IMR-90 (cell line): ENCODE measurements at places on chromosomes 13 and 19.
A peak's percentile ranks its signal among the peaks of the same experiment; 100 is the strongest.

- H3K27me3 ChIP-seq, result no peaks in the 10 kb centered on the region
- peaks cover 3% of the 10 kb centered on the region; the same call in 1 of the 2 replicates for H3K36me3 ChIP-seq
- H3K4me1 ChIP-seq, result peaks cover 10% of the 10 kb centered on the region
- H3K4me3 ChIP-seq, result no peak overlapping the region
- DNase-seq, result peak; percentile 83
Measured at GRCh38 chr19:45809643-45810159, 5.4 kb downstream of the RSPH6A start.

DNA sequence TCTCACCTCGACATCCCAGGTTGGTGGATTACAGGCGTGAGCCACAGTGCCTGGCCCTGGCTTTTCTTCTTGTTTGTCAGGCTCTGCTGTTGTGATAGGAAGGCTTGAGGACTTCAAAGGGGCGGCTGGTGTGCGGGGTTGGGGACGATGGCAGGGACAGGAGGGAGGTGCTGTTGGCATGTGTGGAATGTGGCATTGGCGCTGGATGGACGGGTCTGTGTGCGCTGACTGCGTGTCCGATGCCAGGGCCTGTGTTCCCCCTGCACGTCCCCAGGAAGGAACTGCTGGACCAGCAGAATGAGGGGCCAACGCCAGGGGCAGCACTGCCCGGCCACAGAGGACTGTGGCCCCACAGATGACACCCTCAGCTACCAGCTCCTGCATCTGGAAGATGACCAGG is 12.7 kb upstream of the PTBP1 start:
- peaks cover 15% of the 10 kb centered on the region for H3K4me1 ChIP-seq
- no peak overlapping the region for H3K4me3 ChIP-seq
- no peaks in the 10 kb centered on the region for H3K36me3 ChIP-seq

DNA sequence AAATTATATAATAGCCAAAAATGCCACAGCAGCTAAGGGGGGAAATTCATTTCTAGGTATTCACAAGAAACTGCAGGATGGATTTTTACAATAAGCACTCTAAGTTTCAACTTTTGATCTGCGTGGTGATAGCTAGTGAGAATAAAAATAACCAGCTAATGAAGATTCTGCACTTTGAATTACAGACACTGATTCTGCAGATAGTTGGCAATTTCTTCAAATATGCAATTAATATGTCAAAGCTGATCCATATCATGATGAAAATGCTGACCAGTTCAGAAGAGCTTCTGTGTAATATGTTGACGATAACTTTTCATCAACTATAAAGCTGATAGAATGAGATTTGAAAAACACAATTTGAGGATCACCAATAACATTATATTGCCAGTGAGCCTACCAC is 1272.9 kb downstream of the EFNB2 start:
- no peak overlapping the region for H3K4me3 ChIP-seq
- no peak for DNase-seq
- no peaks in the 10 kb centered on the region for H3K27me3 ChIP-seq

DNA sequence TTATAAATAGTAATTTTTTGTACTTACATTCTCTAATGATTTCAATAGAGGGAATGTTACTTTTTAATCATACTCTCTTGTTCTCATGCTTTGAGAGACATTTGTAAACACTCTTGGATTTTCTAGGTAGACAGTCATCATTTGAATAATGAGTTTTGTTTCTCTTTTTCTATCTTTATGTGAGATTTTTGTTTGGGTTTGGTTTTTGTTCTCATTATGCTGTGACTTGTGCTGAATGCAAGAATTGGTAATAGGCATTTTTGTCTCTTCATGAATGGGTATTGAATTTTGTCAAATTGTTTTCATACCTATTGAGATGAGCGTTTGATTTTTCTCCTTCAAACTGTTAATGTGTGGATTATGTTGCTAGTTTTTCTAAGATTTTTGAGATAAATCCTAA is 56.8 kb upstream of the GPR183 start:
- no peak overlapping the region for H3K4me3 ChIP-seq
- no peaks in the 10 kb centered on the region for H3K27me3 ChIP-seq
- H3K4me1 ChIP-seq, result peaks cover 2% of the 10 kb centered on the region; the same call in 1 of the 2 replicates
- peaks cover 5% of the 10 kb centered on the region for H3K36me3 ChIP-seq
- DNase-seq, result no peak

DNA sequence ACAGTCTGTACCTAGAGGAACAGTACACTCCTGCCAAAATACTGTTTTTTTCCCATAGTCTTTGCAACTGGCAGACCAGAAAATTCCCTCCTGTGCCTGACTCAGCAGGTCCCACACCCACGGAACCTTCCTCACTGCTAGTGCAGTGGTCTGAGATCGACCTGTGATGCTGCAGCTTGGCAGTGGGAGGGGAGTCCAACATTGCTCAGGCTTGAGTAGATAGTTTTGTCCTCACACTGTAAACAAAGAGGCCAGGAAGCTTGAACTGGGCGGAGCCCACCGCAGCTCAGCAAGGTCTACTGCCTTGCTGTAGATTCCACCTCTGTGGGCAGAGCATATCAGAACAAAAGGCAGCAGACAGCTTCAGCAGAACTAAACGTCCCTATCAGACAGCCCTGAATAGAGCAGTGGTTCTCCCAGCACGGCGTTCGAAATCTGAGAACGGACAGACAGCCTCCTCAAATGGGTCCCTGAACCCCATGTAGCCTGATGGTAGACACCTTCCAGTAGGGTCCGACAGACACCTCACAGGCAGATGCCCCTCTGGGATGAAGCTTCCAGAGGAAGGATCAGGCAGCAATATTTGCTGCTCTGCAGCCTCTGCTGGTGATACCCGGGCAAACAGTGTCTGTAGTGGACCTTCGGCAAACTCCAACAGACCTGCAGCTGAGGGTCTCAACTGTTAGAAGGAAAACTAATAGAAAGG is 92.7 kb downstream of the SUCLA2 start:
- H3K27me3 ChIP-seq, result no peaks in the 10 kb centered on the region
- no peak overlapping the region for H3K27ac ChIP-seq
- DNase-seq, result peak; percentile 76
- H3K4me3 ChIP-seq, result no peak overlapping the region
- H3K36me3 ChIP-seq, result no peaks in the 10 kb centered on the region

- H3K36me3 ChIP-seq, result peaks cover 36% of the 10 kb centered on the region
- H3K4me1 ChIP-seq, result peaks cover 21% of the 10 kb centered on the region
- no peak overlapping the region for H3K4me3 ChIP-seq
- no peak overlapping the region for H3K27ac ChIP-seq
Measured at GRCh38 chr19:46355234-46356148, 8.6 kb downstream of the PPP5C start.

GRCh38 chr13:60370343-60370742 is 26.7 kb upstream of the TDRD3 start:
- H3K36me3 ChIP-seq, result no peaks in the 10 kb centered on the region
- DNase-seq, result no peak
- no peaks in the 10 kb centered on the region for H3K4me1 ChIP-seq
- no peak overlapping the region for H3K4me3 ChIP-seq

- H3K36me3 ChIP-seq, result no peaks in the 10 kb centered on the region
- H3K4me1 ChIP-seq, result peaks cover 25% of the 10 kb centered on the region
- no peak overlapping the region for H3K27ac ChIP-seq
Measured at GRCh38 chr13:27038323-27038722, 133.3 kb downstream of the USP12 start.

DNA sequence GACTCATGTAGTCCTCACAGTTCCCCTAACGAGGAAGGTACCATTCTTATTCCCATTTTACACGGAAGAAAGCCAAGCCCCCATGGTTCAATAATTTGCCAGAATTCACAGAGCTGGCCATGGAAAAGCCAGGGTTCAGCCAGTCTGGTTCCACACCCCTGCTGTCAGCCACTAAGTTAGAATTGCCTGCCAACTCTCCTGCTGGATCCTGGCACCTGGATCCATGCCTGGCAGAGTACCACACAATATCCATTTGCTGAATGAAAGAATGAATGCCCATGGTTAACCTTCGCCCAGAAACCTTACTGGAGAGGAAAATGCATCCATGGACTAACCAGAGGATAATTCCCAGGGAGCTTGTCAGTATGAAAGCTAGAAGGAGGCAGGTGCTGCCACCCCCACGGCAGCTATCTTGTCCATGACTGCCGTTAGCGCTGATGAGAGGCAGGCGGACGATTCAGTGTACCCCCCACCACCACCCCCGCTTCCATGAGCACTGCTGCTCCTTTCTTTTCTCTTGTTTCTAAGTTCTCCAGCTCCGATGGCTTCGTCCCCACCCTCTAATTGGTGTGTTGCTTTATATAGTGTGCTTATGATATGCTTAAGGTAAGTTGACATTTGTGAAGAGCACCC is 114.5 kb downstream of the SLC7A1 start:
- no peak overlapping the region for H3K4me3 ChIP-seq
- no peak overlapping the region for H3K27ac ChIP-seq
- no peaks in the 10 kb centered on the region for H3K4me1 ChIP-seq

DNA sequence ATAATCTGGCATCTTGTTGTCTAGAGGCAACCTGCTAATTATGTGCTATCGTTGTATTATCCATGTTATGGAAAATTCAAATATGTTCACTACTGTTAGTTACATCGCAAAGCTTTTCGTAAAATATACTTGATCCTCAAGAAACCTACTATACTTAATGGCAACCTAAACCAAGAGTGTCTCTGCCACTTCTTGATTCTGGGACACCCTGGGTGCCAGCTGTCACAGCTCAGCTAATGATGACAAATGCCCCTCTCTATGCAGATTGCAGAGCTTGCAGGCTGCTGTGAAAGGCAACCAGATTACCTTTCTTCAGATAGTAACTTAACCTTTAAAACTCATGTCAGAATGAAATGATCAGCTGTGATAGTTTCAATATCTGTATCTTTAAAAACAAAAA is 8.9 kb upstream of the MAB21L1 start:
- no peaks in the 10 kb centered on the region for H3K27me3 ChIP-seq
- H3K4me3 ChIP-seq, result no peak overlapping the region
- H3K36me3 ChIP-seq, result no peaks in the 10 kb centered on the region
- H3K4me1 ChIP-seq, result no peaks in the 10 kb centered on the region
- DNase-seq, result no peak
- H3K27ac ChIP-seq, result no peak overlapping the region

DNA sequence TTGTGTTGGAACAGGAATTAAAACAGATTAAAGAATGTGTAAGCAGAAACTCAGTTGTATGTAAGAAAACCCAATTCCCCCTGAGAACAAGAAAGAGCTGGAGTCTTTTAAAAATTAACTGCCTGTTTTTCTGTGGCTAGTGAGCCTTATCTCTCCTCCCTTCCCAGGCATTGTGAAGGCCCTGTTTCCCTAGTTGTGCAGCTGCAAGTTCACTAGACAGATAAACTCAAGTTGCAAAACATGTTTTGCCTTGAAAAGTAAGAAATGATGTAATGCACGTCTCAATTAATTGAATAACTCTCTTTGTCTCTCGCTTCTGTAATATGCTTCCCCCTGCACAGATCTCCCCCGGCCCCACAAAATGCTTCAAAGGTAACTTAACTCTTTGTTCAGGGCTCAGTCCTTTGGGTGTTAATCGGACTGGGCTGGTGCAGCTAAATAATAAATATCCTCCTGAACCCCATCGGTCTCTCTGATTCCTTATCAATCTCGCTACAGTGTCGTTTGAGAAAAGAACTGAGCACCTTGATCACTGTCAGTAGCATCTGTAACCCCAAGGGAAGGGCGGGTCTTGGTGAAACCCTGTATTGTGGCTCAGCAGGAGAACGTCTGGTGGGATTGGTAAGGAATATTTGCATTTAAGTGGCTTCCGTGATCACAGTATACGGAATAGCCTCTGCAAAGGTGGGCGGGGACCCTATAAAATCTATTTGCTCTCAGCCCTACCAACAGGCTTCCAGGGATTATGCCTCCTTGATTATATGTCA is 1.6 kb upstream of the ZNF556 start:
- H3K4me3 ChIP-seq, result no peak overlapping the region
- no peak overlapping the region for H3K27ac ChIP-seq

GRCh38 chr13:55091172-55091571 is 2049.5 kb upstream of the PRR20A start:
- no peaks in the 10 kb centered on the region for H3K36me3 ChIP-seq
- no peak for DNase-seq
- no peaks in the 10 kb centered on the region for H3K27me3 ChIP-seq
- H3K4me3 ChIP-seq, result no peak overlapping the region
- H3K27ac ChIP-seq, result no peak overlapping the region

DNA sequence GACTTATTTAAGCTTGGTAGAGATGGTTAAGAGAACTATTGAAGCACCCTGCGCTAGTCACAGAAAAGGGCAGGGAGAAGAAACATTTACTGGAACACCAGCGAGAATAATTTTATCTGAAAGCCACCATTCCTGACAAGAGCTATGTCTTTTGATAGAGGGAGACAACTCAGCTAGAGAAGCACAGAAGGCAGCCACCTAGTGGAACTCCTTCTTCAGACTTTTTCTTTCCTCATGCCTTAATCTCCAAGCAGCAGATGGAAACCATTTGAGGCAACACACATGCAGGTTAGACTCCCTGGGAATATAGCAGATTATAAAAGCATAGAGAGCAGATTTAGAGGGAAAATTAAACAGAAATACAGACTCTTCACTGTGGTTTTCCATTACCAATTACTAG is 813.4 kb downstream of the SLITRK6 start:
- H3K27me3 ChIP-seq, result no peaks in the 10 kb centered on the region
- no peaks in the 10 kb centered on the region for H3K36me3 ChIP-seq
- no peak overlapping the region for H3K27ac ChIP-seq
- no peak overlapping the region for H3K4me3 ChIP-seq

GRCh38 chr13:110562696-110563462 is 1.4 kb upstream of the RAB20 start:
- no peaks in the 10 kb centered on the region for H3K36me3 ChIP-seq
- H3K4me3 ChIP-seq, result peak overlapping the region; percentile 100; the same call in 1 of the 2 replicates
- peaks cover 8% of the 10 kb centered on the region for H3K4me1 ChIP-seq
- no peak overlapping the region for H3K27ac ChIP-seq

DNA sequence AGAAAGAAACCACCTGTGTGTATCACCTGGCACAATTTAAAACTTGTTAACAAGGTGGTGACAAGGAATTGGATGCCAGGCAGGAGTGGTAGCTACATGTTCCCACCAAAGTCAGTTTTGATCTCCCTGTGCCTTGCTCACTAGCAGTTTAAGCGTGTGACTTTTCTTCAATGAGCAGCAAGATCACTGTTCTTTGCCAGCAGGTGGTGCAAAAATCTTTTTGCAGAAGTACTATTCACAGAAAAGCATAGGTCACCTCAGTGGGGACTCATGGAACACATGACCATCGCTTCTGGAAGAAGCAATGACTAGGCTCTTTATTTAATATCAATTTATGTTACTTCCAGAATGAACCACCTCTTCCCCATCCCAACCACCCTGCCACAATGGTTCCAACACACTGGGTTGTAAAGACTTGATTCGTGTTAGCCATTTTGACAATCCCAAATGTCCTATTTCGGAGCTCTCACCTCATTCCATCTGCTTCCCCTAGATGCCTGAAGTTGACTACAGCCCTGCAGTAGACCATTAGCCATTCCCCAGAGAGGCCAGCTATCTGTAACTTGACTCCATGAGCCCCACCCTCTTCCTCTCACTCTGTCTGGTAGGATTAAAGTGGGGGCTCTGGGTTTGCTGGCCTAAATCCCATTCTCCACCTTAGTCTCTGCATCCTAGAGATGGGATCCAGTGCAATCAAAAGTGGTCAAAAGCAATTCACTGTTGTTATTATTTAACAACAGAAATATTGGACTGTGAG is 59.1 kb upstream of the TNFRSF19 start:
- H3K4me3 ChIP-seq, result no peak overlapping the region
- H3K27me3 ChIP-seq, result no peaks in the 10 kb centered on the region
- peak overlapping the region; percentile 10; the same call in 1 of the 2 replicates for H3K27ac ChIP-seq
- H3K4me1 ChIP-seq, result peaks cover 14% of the 10 kb centered on the region
- no peaks in the 10 kb centered on the region for H3K36me3 ChIP-seq
- peak; percentile 75 for DNase-seq
